ENCODE measurements at places on chromosomes 2 and 18.

GRCh38 chr2:239890206-239890746 is 134.9 kb downstream of the NDUFA10 start:
- DNase-seq = no peak

GRCh38 chr2:1633092-1633671 is 111.1 kb downstream of the PXDN start:
- no peak for DNase-seq

DNA sequence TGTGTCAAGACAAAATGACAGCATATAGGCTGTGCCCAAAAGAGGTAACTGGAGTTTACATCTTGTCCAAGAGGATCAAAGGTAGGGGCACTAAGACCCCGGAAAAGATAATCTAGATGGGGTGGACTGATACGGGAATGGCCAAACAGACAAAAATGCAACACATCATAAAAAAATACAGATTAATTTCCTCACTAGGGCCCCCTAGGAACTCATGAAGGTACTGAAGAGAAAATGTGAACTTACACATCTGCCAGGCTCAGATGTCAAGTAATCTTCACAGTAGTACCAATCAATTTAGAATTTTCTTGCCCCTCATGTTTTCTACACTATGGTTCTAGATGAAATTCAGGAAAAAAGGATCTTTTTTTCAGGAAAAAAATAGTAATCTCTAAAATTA is 115.6 kb upstream of the REG3A start:
- DNase-seq = no peak

- no peak for DNase-seq
Observed at GRCh38 chr18:63162271-63163014, 157.1 kb downstream of the BCL2 start.

DNA sequence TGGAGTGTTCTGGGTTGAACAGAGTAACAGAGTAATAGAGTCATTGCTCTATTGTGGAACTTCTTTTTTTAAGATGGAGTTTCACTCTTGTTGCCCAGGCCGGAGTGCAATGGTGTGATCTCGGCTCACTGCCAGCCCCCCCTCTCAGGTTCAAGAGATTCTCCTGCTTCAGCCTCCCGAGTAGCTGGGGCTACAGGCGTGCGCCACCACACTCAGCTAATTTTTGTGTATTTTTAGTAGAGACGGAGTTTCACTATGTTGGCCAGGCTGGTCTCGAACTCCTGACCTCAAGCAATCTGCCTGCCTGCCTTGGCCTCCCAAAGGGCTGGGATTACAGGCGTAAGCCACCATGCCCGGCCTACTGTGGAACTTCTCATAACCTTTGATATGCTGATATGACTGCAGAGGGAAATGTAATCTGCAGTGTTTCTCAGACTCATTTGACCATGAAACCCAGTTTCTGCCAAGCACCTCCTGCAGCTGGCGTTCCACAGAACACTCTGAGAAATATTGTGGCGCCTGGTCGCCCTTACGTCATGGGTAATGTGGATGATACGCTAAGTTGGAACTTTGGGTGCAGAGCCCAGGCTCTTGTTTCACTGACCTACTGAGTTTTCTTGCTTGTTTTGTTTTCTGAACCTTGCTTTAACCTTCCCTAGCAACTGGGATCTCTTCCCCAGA is 213.8 kb downstream of the BCL2 start:
- no peak for DNase-seq

GRCh38 chr2:226179010-226179409 is 620.6 kb downstream of the IRS1 start:
- no peak for DNase-seq

- no peak for DNase-seq
Observed at GRCh38 chr18:9539283-9539682, 64.0 kb downstream of the RALBP1 start.

All from caudate nucleus (tissue), 63 donors.